Mesothelial cell of epicardium (in vitro differentiated cells): ENCODE measurements at places on chromosomes 16 and 17.

DNA sequence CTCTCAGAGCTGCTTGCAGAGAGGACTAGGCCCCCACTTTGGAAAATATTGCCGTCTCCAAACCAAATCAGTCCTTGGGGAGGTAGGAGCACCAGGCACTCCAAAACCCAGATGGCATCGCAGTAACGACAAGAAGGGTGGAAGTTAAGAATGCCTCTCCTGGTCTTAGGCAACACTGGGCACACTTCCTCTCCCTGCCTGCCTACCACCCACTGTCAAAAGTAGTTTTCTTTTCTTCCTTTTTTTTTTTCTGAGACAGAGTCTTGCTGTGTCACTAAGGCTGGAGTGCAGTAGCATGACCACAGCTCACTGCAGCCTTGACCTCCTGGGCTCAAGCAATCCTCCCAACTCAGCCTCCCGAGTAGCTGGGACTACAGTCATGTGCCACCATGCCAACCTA, 47.2 kb downstream of the SRL start:
- DNase-seq = no peak

GRCh38 chr17:68771867-68772515, 170.8 kb upstream of the FAM20A start:
- DNase-seq = no peak

DNA sequence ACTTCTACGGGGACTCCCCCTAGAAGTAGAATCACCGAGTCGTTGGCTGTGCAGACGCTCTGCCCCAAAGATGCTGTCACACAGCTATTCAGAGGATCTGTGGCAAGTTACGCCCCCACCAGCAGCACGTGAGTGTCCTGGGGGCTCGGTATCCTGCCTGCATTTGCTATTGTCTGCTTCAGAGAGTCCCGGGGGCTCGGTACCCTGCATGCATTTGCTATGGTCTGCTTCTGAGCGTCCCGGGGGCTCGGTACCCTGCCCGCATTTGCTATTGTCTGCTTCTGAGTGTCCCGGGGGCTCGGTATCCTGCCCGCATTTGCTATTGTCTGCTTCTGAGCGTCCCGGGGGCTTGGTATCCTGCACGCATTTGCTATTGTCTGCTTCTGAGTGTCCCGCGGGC, 23.8 kb upstream of the ZNF469 start:
- no peak for DNase-seq

DNA sequence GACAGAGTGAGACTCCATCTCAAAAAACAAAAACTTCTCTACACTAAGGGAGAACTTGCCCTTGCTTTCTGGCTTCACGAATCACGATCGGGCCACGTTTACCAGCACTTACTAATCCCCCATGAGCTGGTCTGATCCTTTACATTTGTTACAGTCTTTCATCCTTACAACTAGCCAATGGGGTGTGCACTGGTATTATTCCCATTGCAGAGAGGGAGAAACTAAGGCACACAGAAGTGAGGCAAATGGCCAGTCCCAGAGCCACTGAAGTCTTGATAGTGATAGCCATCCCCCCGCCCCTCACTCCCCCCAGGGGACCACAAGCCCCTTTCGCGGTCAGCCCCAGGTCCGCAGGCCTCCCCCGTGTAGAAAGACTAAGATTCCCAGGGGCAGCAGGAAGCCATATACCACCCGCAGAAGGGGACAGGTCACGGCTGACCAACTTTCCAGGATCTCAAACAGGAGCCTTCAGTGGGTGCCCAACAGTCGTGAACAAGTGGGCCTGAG, 868 bp downstream of the NATD1 start:
- no peak for DNase-seq

DNA sequence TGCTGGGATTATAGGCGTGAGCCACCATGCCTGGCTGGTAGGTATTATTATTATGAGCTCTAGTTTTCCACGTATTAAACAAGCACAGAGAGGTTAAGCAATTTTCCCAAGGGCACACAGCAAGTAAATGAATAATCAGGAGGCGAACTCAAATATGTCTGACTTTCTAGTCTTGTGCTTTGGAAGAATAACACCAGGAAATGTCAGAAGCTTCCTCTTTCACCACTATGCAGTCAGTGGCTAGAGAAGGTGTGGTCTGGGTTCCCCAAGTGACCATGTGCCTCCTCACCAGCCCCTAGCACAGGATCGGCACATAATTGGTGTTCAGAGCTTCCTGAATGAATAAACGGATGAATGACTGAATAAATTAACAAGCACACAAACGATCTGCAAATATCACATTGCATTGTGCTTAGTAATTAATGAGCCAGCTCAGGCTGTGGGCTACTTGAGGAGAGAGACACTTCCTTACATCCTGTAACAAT, 21.6 kb upstream of the SCNN1B start:
- DNase-seq = no peak

DNA sequence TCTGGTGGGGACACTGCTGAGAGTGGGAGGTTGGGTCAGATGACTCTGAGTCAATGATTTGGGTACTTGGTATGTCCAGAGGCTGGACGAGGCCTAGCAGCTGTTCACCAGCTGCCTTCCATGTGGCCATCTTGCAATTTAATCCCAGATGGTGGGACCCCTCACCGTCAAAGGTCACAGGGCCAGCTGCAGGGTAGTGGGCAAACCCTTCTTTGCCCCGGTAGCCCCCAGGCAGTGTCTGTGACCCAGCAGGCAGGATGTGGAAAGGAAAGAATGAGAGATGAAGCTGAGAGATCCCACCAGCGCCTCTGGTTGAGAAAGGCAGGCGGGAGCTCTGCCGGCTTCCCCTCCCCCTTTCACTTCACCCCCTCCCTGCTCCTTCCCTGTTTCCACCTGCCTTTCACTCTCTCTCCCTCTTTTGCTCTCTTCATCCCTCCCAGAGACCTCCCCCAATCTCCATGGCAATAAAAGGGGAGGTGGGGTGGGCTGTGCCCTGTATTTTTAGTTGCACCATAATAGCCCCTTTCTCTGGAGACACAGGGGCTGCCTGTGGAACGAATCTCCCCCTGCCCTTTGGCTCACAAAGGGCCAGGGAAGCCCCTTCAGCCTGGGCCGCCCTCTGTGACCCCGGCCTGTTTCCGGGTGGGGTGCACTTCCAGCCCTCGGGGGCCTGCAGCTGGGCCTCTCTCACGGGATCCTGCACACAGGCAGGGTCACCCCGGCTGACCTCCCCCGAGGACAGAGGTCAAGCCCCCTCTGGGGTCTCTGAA, 20.2 kb downstream of the CDK5RAP3 start:
- DNase-seq = no peak

- no peak for DNase-seq
Measured at GRCh38 chr17:39704821-39705551, 5.1 kb downstream of the ERBB2 start.
